LNCaP clone FGC (cell line): ENCODE measurements at places on chromosomes 3 and 15.

DNA sequence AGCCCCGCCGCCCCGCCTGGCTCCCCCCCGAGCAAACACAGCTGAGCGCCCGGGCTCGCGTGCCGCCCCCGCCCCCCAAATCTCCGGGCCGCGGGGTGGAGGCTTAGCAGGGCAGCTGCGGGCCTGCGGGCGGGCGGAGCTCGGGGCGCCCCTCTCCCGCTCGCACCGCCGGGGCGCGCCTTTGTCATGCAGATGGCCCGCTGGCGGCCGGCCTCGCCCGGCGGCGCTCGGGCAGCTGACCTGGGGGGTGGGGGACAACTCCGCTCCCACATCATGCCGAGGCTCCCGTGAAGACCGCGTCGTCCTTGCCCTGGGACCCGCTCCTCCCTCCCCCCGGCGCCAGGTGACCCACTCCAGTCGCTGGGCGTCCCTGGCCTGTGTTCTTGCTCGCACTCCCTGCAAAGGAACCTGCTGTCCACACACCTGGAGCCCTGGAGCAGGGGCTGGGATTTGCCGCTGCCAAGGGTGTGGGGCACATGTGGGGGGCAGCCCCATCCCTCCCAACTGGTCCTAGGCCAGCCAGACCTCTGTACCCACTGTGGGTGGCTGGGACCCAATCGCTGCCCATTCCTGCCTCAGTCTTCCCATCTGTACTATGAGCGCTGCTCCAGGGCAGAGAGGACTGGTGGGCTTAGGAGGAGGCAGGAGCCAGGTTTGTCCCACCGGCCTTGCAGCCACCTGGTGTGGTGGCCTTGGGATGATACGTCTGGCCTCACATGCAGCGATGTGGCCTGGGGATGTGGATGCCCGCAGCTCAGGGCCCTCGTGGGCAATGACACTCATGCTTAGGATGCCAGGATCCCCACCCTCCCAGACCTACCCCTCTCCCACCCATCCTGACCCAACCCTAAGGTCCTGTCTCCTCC lies 33.5 kb downstream of the DNAJB8 start:
- no peak for DNase-seq

GRCh38 chr3:49172551-49173041 lies 1.2 kb downstream of the KLHDC8B start:
- no peak for DNase-seq

- DNase-seq = no peak
Observed at GRCh38 chr3:167732313-167733065, 2.2 kb downstream of the PDCD10 start.

GRCh38 chr15:26665957-26666791 lies 106.7 kb downstream of the GABRB3 start:
- DNase-seq = no peak
